ENCODE measurements at places on chromosomes 1 and 21.

- peak; percentile 54 for DNase-seq
Observed at GRCh38 chr1:53196017-53196484, 573 bp upstream of the CPT2 start.

DNA sequence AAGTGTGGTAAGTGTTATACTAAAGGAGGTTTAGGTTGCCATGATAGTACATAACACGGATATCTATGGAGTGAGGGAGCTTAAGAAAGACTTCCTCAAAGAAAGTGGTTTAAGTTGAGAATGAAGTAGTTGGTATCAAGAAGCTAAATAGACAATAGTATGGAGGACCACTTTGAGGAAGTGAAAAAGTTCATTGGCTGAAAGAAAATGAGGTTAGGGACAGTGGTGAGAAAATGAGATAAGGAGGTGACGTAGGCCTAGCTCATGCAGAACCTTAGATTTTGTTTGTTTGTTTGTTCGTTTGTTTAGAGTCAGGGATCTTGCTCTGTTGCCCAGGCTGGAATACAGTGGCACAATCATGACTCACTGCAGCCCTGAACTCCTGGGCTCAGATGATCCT is 72.2 kb upstream of the PPIH start:
- no peak for DNase-seq

GRCh38 chr21:26080211-26080610 is 90.4 kb downstream of the APP start:
- no peak for DNase-seq

- DNase-seq: no peak
Observed at GRCh38 chr1:181632492-181632891, 149.2 kb downstream of the CACNA1E start.

GRCh38 chr21:21019681-21020080 is 21.5 kb downstream of the NCAM2 start:
- DNase-seq: no peak

- no peak for DNase-seq
Observed at GRCh38 chr1:26372039-26372438, 511 bp downstream of the ZNF683 start.

- DNase-seq: no peak
Observed at GRCh38 chr1:15197591-15198447, 44.3 kb downstream of the TMEM51 start.

DNA sequence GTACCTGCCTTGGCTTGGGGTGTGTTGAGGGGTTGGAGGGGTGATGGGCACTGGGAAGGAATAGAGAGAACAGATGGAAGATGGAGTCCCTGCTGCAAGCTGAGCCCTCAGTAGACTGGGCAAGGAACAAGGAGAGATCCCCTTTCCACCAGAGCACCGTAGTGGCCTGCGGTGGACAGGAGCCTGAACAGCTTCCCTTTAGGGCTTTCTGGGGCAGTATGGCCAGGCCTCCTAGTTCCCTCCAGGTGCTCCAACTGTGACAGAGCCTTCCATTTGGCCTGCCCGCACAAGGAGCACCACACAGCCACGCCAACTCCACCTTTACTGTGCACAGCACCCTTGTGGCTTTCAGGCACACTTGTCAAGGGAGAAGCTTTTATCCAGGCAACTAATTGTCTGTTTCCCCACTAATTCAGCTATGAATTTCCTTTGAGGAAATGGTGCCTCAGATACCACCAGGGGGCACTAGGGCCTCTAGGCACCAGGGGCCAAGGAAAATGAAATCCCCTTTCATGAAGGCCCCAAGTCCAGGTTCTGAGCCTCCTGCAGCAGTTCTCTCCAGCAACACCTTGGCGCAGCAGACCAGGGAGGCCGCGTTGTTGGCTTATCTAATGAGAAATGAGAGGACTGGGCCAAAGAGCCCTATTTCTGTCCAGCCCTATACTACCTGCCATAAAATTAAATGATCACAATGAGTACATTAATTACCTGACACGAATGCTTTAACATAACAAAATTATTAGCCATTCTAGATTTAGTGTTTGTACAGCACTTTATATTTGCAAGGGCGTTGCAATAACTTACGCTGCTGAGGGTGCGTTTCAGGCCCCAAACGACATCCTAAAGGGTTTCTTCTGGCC is 23.1 kb upstream of the ERI3 start:
- DNase-seq: peak; percentile 63

DNA sequence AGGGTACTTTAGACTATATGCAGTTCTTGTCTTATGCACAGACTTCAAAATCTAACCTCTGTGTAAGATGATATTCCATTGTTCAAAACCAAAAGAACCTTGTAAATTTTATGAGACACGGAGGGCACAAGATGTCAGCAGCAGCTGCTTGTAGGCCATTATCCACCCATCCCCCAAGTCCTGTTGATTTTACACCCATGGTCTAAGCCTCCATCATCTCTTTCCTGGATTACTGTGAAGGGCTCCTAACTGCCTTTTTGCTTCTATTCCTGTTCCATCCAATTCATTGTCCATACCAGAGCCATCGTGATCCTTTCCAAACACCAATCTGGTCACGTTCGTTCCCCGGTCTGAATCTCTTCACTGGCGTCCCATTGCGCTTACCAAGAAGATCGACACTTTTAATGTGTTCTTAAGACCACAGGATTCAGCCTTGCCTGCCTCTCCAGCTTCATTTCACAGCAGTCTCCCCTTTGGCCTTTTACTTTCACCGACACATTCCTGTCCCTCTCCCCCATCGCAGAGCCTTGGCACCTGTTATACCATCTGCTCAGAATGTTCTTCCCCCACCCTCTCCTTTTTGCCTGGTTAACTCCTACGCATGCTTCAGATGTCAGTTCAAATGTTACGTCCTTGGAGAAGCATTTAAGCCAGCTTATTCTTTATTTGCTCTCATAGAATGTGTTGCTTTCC is 107.3 kb upstream of the POU3F1 start:
- DNase-seq: peak; percentile 29

DNA sequence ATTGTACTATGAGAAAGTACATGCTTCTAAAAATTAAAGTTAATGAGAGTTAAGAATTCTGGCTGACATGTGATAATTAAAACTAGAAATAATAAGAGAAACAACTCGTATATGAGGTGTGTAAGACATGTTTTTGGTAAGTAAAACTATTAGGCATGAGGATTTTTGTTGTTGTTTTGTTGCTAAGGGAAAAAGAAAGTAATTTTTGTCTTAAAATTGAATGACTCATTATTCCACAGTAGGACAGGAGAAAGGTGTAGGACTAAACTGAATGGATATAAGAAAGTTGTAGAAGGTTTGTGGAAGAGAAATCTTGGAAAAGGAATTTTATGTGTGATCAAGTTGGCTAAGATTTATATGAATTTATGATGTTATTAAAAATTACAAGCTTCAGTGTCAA is 54.8 kb downstream of the TBX19 start:
- no peak for DNase-seq

DNA sequence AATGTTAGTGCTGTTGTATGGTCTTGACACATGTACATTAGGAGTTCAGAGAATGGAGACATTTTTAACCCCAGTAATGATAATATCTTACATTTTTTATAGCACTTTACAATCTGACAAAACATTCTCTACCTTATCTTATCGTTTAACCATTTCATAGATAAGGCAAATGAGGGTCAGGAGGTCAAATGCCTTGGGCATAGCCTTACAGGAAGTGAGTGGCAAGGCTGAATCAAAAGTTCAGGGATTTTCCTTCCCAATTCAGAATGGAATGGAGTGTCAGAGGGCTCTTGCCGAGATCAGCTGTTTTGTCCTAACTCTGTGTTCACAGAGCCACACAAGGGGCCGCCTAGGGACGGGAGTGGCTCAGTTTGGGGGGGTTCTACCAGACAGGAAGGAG is 57.6 kb upstream of the AK4 start:
- DNase-seq: no peak

GRCh38 chr1:226946285-226946684 is 6.2 kb downstream of the COQ8A start:
- DNase-seq: no peak

DNA sequence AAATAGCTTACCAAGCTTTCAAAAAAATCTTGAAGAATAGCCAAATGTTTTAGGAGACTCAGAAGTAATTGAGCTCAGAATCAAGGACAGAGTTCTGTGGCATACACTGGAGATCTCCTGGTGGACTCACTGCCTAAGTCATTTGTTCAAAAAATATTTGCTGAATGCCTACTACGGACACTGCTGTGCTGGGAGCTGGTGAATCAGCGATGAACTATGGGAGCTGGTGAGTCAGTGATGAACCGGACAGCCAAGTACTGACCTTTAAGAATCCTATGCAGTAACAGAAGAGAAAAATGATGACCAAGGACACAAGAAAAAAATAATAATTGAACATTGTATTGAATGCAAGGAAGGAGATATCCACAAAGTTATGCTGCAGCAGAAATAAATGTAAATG is 717.9 kb upstream of the CXADR start:
- DNase-seq: no peak

DNA sequence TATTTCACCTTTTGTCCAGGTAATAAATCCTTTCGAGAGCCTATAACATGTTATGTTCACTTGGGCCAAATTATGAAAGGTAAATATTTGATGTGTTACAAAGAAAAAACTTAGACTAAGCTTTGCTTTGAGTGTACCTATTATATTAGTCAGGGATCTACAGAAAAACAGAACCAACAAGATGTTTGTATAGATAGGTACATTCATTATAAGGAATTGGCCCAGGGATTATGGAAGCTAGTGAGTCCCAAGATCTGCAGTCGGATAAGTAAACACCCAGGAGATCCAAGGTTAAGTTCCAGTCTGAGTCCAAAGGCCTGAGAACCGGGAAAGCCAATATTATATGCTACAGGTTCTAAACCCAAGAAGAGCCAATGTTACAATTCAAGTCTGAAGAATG is 234.5 kb downstream of the NRIP1 start:
- no peak for DNase-seq

DNA sequence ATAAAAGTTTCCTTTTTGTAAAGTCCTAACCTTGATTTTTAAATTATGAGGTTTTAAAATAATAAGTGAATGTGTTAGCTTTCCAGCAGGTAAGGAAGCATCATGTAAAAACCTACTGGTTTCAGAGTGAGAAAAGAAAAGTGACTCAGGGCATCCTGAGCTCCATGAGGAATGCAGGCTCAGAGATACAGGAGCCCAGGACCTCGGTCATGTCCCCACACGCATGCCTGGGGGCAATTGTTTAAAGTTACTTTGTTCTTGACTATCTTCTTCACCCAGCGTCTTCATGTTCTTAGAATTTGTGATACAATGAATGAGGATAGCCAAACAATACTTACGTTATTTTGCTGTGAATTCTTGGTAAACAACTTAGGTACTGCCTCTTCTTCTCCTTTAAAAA is 117.4 kb upstream of the PLPPR5 start:
- no peak for DNase-seq

DNA sequence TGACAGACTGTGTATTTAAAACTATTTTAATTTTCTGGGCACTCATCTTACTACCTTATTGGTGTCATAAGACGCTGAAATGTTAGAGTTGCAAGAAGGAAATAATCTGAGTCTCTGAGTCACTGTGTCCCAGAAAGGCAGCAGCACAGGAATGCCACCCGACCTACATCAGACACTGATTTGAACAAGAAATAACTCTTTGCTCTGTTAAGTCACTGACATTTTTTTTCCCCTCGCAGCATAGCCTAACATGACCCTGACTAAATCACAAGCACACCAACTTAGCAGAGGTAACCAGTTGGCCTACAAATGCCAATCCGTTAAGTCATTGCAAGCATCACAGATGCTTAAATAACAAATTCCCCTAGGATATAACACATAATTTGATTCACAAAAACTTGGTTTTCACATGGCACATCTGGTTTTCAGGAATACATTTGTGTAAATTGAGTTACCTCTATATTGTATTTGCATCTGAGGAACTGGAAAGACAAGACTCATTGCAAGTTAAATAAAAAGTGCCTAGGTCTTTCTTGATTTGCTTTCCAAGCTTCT is 349.1 kb downstream of the SEC16B start:
- DNase-seq: no peak

- DNase-seq: no peak
Observed at GRCh38 chr21:35606578-35606977, 453.7 kb downstream of the SETD4 start.

GRCh38 chr1:14137411-14138134 is 437.6 kb downstream of the PRDM2 start:
- no peak for DNase-seq

- DNase-seq: no peak
Observed at GRCh38 chr1:45883658-45884057, 80.2 kb downstream of the MAST2 start.

GRCh38 chr1:227127891-227128290 is 187.8 kb downstream of the COQ8A start:
- no peak for DNase-seq

DNA sequence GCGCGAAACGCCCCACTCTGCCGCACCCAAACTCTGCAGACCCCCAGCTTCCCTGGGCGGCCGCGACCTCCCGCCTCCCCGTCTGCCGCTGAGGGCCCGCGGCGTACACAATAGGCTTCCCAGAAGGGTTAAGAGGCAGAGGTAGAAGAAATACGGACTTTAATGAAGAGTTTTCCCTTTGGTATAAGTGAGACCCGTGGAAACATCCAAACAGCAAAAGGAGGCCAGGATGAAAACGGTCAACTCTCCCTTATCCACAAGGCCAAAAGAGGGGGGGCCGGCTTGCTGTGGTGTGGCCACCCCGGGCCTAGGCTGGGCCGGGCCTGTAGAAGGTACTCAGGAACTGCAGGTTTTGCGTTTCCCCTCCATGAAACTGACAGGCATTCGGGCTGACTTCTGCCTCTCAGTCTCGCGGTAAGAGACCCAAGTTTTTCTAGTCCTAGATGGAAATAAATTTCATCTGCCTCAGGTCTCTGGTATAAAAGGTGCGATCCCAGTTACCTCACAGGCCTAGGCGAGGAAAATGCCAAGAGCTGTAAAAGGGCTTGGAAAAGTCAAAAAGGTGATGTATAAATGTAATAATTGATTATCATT is 671 bp upstream of the PYGO2 start:
- DNase-seq: no peak

- DNase-seq: no peak
Observed at GRCh38 chr1:58997060-58997411, 213.2 kb upstream of the JUN start.

GRCh38 chr21:15051644-15052458 is 12.9 kb downstream of the NRIP1 start:
- DNase-seq: peak; percentile 61

DNA sequence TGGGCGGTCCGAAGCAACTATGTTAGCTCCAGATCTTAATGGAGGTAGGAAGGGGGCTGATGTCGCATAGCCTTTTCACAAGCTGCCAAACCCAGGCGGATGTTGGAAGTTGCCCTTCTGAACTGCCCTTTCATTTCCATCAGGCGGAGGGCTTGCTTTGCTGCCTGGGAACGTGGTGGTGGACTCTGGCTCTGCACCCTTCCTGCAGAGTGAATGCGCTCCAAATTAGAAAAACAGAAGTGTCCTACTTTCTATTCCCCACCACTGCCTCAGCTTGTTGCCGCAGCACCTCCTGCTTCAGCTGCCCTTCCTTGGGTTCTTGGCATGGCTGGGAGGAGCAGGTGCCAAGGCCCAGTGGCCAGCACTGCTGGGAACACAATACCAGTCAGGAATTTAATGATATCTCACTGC is 60.6 kb downstream of the AK4 start:
- no peak for DNase-seq

- DNase-seq: no peak
Observed at GRCh38 chr21:29124645-29125044, 5.8 kb upstream of the MAP3K7CL start.

Measured in NCI-H1105 treated with DMSO at 0.1 percent for 48 hours (cell line).